ELF-1 (cell line): ENCODE measurements at places on chromosomes 3 and 15.
A peak's percentile ranks its signal among the peaks of the same experiment; 100 is the strongest.

GRCh38 chr15:45251888-45252287, at the start of gene SLC28A2:
SLC28A2 (plus strand) TSS chr15:45252234; CDS start chr15:45253216, 982 bp downstream.
- no peak for DNase-seq

DNA sequence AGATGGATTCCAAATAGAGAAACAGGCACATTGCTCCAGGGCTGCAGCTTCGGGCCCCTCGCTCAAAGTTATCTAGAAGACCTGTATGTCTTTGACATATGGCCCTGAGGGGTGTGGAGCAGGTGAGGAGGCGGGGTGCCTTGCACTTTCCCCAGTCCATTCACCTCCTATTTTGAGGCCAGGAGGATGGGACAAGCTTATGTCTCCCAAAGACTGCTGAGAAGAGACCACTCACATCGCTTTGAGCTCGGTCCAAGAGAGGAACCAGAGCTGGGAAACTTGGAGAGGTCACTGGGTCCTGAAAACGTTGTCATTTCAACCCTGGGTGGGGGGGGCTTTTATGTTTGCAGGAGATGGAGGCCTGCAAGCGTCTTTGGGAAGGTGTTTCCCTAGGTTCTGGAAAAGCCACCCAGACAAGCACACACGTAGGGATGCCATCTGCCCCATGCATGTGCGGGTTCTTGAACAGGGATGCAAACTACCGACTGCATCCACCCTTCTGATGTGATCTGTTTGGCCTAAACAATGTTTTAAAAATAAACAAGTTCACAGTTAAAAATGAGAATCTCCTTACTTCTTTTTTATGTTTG, 33.7 kb upstream of the SYNM start:
- no peak for DNase-seq

DNA sequence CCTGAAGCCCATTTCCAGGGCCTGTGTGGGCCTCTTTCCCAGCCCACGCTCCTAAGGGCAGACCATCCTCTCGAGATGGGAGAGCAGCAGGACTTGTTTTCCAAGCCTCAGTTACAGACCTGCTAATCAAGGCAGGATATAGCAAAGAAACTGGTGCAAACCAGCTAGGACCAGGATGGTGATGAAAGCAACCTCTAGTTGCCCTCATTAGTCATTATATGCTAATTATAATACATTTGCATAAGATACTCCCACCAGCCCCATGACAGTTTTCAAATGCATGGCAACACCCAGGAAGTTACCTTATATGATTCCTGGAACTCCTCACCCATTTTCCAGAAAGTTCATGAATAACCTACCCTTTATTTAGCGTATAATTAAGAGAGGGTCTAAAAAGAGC, 34.4 kb upstream of the TRH start:
- no peak for DNase-seq

DNA sequence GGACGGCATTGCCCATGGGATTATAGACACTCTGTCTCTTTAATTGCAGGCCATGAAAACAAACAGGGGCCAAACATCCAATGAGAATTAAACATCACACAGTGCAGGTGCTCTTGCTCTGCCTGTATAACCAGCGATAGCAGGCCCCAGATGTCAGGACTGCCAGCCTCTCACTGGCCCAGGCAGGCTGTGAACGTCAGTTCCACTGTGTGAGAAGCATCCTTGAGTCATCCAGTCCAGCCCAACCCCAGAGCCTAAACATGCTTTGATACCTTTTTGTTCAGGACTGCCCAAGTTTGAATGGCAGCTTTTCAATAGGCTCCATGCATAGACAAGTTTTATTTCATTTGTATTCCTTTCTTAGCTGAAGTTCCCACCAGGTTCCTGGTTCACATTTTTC, 189.8 kb downstream of the SLCO3A1 start:
- DNase-seq: no peak

- no peak for DNase-seq
These were observed 112.8 kb upstream of the TMEM108 start for GRCh38 chr3:132925256-132925930.

- DNase-seq: peak; percentile 6
These were observed 199.5 kb downstream of the GOLGA6L6 start for GRCh38 chr15:20341901-20342600.

DNA sequence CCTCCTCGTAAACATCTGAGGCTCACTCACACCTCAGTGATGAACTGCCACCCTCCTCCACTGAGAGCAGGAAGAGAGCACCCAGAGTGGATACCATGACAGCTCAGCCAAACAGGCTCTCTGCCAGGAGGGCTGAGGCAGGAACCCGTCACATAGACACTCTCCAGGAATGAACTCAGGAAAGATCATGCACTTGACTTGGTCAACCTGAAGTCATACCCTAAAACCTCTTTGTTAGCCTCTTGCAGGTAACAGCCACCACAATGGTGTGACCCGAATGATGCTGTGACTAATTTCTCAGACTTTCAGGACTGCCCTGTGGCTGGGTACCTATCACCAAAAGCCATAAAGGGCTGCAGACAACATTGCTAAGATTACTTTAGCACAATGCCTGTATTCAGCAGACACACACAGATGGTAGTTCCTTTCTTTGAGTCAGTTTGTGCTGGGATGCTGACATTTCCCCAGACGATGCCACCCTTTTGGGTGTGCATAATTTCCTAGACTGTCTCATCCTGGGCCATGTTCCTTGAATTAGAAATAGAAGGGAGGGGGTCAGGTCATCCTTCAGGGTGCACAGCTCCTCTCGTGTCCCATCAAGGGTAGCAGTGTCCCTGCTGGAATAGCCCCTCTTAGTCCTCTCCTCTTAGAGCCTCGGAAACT, 30.3 kb downstream of the CX3CR1 start:
- DNase-seq: no peak

DNA sequence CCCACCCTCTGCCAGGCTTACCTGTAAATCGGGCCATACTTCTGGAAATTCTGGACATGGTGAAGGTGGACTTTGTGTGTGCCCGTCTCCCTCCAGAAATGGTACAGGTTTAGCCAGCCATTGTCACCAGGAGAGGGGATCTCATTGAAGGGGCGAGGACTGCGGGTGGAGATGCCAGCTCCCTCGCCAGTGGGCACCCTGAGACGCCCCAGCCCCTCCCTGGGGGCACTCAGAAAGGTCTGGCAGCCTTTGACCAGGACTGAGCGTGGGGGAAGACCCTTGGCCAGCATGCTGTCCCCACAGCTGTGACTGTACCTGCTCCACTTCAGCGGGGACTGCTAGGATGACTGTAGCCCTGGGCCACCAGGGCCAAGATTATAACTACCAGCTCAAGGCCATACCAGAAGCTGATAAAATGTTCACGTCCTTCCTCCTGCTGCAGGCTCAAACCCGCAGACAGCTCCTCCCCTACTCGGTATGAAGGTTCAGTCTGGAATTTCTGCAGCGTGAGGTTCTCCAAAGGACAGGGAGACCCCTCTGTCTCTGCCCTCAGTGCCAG, at the start of gene CYP11A1:
TSS of gene CYP11A1 (minus strand) at position 351 of the 559 bp plus-strand sequence. CDS start at position 290, 61 bp downstream.
- DNase-seq: no peak

DNA sequence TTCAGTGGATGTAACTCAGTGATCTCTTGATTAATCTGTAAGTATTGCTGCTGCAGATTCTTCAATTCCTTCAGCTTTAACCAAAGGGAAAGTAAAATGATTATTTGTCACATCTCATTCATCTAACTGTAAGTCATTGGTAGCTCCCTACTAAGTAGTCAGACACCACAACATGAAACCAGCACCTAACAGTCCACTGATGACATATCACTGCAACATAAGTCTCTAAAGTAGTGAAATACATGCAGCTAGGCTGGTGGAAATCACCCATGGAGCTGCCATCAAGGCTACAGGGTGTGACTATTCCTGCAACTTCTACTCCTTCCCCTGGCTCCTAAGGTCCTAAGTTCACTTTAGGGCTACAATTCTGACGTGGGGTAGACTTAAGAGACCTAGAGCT, 21.1 kb upstream of the HCLS1 start:
- DNase-seq: no peak

GRCh38 chr15:70358011-70358819, 260.5 kb upstream of the TLE3 start:
- DNase-seq: no peak

GRCh38 chr3:171811295-171811912, 1.1 kb upstream of the PLD1 start:
- no peak for DNase-seq

- DNase-seq: no peak
These were observed 394.6 kb downstream of the ZNF385D start for GRCh38 chr3:21356402-21356801.

GRCh38 chr3:117600112-117600511, 890.5 kb downstream of the TUSC7 start:
- peak; percentile 24 for DNase-seq

GRCh38 chr3:21226086-21226485, 524.9 kb downstream of the ZNF385D start:
- no peak for DNase-seq

DNA sequence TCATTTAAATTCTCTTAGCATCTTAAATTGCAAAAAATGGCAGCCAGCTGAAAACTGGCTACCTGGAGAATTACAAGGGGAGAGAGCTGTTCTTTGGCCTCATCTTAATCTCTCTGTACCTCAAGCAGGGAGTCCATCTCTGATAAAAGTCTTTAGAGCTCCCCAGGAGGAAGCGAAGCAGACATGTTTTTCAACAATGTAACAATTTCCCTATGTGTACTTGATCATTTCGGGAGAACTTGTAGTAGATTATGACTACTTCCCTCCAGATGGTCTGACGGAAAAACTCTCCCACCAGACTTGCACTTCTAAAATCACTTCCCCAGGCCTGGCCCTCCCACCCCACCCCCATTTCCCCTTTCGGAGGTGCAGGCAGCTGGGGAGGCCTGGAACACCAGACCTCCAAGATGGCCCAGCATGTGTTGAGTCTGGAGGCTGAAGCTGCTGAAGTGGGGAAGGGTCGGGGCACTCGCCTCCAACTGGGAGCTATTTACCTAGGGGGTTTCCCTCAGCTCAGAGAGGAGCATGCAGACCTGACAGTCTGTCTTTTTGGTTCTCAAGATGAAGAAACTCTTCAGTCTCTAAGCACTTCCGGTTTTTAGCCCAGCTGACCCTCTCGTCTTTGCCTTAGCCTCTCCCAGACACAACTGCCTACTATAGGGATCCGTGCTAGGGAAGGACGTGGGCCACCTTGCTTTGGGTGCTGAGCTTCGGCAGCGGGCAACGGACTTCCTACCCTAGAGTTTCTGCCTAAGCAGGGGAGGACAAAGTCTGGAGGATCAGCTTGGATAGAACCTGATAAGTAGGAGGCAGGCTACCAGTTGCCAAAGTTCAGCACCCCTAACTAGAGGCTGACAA, 164.0 kb upstream of the TBL1XR1 start:
- peak; percentile 24 for DNase-seq

DNA sequence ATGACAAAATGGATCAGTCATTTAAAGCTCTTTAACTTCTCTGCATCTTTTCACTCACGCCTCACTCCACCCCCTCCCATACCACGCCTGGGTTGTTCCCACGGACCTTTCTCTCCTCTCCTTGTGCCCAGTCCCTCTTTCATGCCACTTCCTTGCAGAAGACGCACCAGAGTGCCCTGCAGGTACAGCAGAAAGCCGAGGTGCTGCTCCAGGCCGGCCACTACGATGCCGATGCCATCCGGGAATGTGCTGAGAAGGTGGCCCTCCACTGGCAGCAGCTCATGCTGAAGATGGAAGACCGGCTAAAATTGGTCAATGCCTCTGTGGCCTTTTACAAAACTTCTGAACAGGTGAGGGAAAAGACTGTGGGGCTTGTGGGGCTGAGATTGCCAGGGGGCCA, 296.1 kb upstream of the UMPS start:
- no peak for DNase-seq

- no peak for DNase-seq
These were observed 84.4 kb downstream of the CMSS1 start for GRCh38 chr3:99902091-99902490.

- DNase-seq: peak; percentile 73
These were observed 279.3 kb upstream of the LRRFIP2 start for GRCh38 chr3:37453393-37454389.

DNA sequence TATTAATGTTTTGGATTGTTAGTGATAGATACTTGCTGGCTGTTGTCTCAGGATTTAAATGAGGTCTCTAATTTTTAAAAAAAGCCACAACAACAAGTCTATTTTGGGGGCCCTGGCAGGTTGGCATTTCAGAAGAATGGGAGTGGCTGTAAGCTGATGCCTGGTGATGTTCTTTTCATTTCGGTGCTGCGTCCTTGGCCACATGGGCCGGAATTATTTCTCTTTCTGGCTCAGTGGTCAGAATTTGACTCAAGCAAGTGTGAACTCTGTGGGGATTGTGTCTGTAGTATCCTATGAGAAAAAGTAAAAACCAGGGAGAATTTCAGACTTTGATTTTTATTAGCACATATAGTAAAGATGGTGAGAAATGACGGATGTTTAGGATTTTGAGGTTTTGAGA, 203.0 kb downstream of the AKAP13 start:
- no peak for DNase-seq

DNA sequence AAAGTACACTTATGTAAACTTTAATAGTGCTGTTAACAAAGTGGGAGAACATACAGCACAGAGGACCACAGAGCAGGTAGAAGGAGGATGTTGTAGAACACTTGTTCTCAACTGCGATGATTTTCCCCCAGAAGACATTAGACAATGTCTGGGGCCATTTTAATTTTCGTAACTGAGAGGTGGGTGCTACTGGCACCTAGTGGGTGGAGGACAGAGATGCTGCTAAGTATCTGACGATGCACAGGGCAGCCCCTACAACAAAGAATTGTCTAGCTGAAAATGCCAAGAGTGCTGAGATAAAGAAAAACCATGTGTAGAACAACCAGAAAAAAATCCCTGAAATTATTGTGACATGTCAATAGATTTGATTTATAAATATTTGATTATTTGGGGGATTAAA, 5.0 kb upstream of the KBTBD8 start:
- DNase-seq: no peak

DNA sequence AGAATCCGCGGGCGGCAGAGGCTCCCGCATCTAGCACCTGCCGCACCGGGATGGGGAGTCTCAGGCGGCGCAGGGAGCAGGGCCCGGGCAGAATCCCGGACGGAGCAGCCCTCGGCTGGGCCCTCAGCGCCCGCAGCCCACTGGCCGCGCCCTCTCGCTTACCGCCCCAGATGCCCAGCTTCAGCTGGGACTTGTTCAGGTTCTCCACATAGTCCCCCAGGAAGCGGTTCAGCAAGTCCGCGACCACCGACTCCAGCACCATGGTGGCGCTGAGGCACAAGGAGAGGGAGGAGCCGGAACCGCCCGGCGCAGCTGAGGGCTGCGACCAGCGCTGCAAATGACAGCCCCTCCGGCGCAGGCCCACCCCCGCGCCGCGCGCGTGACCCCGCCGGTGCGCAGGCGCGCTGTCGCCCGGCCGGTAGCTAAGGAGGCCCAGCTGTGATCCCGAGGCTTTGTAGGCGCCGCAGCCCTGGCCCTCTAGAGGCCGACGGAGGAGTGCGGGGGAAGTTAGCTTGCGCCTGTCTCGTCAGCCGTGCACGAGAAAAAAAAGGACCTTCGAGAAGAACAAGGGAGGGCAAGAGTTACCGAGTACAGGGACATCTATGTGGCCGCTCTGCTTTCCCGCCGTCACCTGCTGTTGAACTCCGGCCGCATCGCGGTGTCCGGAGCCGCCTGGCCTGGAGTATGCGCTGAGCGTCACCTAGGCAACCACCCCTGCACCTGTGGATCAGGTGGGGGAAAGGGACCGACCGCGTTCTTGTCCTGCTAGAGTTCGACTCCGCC, at the start of gene VPS13C:
TSS of gene VPS13C (minus strand) at position 335 of the 783 bp plus-strand sequence. CDS start at position 262, 73 bp downstream.
- peak; percentile 98 for DNase-seq
